Fibroblast of skin of right biceps (primary cell): ENCODE measurements at places on chromosomes 7 and 10.

- DNase-seq, result no peak
Observed at GRCh38 chr7:135711139-135711469, 16.9 kb downstream of the SLC13A4 start.

- peak; percentile 60 for DNase-seq
Observed at GRCh38 chr7:142632271-142633134, 116.8 kb upstream of the PRSS1 start.

DNA sequence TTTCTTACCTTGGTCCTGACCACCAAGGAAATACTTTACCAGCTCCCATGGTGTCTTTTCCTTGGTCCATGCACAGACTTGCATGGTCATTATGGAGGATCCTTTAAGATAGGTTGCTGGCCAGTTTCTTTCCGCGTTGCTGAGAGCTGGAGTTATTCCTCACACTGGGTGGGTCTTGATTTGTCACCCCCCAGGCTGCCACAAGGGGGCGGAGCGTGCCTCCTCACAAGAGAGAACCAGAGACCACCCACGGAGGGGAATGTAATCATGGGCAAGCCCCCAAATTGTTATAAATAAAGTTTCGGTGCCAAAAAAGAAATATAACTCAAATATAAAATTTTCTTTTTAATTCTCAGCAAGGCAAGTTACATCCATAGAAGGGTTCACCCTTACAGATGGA is 10.5 kb upstream of the TRIM24 start:
- no peak for DNase-seq

GRCh38 chr7:25798344-25798743 is 353.7 kb upstream of the NFE2L3 start:
- no peak for DNase-seq

DNA sequence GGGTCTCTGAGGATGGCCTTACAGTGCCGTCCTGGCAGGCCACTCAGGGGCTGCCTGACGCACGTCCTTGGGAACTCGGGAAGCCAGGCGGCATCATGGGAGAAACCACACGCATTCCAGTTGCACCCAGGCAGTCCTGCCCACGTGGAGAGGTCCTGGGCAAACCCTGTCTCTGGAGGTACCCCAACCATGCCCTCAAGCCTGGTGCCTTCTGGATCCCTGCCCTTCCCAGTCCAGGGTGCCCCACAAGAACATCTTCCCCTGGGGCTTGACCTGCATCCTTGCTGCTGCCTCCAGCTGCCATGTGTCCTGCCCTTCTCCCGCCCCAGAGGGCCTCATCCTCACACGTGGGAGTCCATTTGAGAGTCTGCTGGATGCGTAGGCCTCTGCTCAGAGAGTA is 200.3 kb upstream of the PPP2R2D start:
- DNase-seq, result no peak

DNA sequence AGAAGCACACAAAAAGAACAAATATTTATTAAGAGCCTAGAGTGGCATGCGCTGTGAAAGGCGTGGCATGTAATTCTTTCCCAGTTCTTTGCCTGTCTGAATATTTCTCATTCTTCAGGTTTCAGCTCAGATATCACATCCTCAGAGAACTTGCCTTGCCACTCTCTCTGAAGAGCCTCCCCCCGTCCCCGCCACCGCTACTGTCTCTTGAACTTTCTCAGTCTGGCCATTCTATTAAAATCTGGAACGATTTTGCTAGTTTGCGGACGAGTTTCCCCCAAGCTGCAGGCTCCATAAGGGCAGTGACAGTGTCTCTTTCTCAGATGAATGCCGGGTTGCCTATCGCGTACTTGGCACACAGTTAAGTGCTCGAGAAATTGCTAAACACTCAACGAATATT is 787 bp upstream of the PLEKHA1 start:
- peak; percentile 37 for DNase-seq

- no peak for DNase-seq
Observed at GRCh38 chr7:72793791-72794190, 34.2 kb downstream of the TYW1B start.

GRCh38 chr7:42186151-42186550 is 50.9 kb downstream of the GLI3 start:
- DNase-seq, result no peak

DNA sequence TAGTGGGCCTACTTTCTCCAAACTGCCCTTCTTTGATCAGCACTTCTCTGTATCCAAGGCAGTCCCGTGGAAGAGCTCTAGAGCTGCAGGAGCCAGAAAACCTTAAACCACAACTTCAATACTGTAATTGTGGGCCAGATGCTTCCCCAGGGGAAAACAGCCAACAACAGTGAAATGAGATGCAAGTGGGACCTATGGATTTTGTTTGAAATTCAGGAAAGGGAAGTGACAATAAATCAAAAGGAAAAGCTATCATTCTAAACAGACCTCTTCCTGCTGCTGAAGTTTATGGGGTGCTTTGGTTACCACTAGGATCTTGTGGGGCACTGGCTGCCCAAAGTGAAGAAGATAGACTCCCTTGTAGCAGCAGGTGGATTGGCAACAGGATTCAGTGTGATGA is 1031.7 kb downstream of the LRMDA start:
- DNase-seq, result no peak

DNA sequence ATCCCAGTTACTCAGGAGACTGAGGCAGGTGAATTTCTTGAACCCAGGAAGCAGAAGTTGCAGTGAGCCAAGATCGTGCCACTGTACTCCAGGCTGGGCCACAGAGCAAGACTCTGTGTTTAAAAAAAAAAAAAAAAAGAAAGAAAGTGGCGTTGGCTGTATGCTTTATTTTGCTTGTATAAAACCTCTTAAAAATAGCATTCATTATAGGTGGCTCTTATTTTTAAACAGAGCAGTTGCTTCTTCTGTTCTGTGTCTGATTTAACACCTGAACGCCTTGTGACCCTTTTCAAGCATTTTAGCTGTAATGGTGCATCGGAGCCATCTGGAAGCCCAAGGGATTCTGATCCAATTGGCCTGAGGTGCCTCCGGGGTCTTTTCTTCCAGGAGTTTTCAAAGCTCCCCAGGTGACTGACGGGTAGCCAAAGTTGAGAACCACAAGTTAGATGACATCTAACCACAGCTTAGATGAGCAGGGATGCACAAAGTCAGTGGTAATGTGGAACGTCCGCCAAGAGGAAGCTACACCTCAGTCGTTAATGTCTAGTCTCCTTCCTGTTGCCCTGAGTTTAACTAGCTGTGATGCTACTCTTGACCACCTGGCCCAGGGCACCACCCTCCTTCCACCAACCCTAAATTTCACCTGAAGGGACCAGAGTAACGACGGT is 274.6 kb upstream of the KLF6 start:
- DNase-seq, result no peak

- peak; percentile 92 for DNase-seq
Observed at GRCh38 chr7:4641667-4642467, 40.2 kb upstream of the FOXK1 start.

DNA sequence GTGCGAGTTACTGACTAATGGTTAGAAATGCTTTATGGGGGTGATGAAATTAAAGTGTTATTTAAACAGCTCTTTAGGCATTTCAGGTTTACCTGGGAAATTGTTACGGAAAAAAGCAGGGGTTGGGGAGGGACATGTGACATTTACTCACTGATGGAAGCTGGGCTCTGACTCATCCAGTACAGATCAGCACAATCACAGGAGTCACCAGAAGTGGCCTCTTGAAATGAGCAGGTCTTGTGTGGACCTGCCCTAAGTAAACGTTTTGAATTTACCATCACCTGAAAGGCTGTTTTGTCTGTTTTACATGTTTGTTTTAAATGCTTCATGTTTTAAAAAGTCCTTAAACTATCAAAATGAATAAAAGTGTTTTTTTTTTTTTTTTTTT is 2.3 kb downstream of the GLRX3 start:
- peak; percentile 32 for DNase-seq

- DNase-seq, result no peak
Observed at GRCh38 chr10:97207756-97208346, 22.1 kb upstream of the SLIT1 start.

DNA sequence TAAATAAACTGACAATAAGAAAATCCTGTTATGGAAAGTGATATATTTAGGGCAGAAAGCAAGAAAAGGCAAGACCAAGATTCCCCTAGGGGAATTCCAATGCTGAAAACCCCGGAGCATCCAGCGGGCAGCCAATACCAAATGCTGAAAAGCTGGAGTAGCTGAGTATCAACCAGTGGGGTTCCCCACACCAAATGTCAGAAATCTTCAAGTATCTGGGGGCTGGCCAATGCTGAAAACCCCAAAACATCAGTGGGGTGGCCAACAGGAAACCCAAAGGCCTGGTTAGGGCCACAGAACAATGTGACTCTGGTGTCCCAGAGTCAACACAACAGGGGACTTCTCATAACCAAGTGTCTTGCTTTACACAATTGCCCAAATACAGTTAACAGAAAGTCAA is 271.8 kb upstream of the CACNA2D1 start:
- DNase-seq, result no peak

GRCh38 chr10:65735382-65735781 is 1190.5 kb upstream of the LRRTM3 start:
- no peak for DNase-seq

DNA sequence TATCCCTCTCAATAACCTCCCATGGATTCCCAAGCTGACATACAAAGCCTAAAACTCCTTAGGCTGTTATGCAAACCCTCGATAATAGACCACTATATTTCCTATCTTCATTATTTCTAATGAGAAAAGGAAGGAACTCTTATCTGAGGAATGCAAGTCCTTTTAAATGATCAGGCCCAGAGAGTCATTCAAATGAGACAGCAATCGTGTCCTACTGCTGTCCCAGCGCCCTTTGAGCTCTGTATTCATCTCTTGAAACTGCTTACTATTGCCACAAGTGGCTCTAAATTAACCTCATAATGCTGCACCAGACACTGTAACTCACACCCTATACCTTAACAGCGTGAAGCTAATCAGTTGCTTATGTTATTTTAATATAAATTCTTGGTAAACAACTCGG is 182.1 kb upstream of the NAMPT start:
- DNase-seq, result no peak

DNA sequence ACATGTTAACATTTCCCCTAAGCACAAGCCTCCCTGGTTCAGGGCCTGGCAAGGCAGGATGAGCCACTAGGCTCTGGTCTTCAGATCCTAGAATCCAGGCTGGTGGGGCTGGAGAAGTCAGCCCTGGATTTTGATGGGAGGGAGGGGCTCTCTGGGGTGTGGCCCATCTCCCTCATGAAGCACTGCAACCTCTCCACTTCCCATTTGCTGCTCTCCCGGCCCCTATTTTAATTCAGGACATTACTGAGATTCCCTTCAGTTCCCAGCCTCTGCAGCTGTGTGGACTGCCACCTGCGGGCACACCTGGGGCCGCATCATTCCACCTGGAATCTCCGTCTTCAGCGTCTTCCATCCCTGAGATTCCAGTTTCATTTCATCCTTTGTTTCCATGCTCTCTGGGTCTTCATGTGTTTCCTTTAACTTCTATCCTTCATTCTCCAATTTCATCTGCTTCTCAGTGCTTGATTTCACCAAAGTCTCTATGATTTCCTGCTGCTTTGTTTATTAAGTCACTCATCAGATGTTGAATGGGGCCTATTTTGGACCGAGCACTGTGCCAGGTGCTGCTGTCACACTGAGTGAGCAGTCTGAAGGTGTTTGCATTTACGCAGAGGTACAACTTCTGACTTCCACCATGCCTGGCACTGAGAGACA is 253.6 kb downstream of the WDR37 start:
- no peak for DNase-seq

- peak; percentile 38 for DNase-seq
Observed at GRCh38 chr10:124332426-124332825, 86.3 kb downstream of the OAT start.

DNA sequence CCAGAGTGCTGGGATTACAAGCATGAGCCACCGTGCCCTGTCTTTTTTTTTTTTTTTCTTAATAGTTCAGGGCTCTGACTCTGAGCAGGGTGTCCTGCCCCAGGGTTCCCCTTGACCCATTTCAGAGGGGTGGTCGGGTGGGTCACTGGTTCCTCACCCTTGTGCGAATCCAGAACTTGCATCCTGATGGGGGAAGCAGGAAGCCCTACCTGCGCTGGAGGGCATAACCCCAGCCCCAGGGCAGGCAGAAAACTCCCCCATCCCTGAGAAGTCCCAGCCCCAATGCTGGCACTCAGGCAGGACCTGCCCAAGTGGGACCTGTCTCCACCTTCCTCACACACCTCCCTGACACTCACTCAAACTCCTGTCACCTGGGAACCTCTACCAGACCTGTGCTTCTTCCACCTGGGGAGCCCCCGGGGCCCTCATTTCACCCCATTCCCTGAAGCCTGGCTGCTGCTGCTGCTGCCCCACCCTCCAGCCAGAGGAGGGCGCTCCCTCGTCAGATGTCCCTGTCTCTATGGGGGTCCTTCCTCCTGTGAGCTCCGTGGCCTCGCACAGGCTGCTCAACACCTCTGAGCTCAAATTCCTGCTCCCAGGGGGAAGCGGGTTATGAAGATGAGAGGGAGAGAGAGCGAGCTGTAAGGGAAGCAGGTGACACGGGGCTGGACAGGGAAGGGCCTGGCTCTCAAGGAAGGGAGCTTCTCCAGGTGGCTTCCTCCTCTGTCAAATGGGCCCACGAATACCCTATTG is 15.1 kb upstream of the ZNF273 start:
- DNase-seq, result no peak

GRCh38 chr7:134630893-134631292 is 15.8 kb upstream of the BPGM start:
- no peak for DNase-seq

DNA sequence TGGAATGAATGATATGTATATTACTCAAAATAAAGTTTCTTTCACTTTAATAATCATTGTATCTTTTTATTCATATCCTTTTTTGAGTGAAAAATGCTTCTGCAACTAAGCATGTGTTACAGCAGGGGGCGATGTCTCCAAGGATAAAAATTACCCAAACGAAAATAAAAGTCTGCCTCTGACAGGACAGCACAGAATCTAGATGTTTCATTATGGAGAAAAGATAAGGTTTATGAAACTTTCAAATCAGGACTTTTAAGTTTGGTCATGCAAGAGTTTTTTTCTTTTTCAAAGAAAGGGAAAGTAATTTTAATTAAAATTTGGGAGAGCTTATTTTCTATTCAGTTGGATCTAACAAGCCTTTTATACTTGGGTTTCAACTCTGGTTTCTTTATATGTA is 48.4 kb downstream of the TES start:
- DNase-seq, result peak; percentile 71

GRCh38 chr10:95247881-95248583 is 42.8 kb downstream of the PDLIM1 start:
- no peak for DNase-seq

- no peak for DNase-seq
Observed at GRCh38 chr7:132028144-132028920, 471.9 kb upstream of the PODXL start.

- DNase-seq, result no peak
Observed at GRCh38 chr10:12531305-12532220, 182.2 kb downstream of the CAMK1D start.

DNA sequence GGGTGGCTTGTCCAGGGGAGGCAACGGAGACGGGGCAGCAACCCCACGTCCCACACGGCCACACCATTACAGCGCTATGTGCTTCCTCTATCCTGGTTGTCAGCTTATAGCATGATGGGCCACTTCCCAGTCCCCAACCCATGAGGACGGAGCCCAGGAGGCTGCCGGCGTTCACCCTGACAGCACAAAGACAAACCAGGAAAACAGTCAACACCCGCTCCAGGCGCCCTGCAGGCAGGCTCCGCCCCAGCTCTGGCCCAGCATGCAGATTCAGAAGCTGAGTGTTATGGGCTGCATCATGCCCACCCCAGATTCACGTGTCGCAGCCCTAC is 14.8 kb downstream of the WDR86 start:
- DNase-seq, result no peak
